ENCODE measurements at places on chromosomes 2 and 18.

- no peak overlapping the region for H3K27ac ChIP-seq
- no peaks in the 10 kb centered on the region for H3K36me3 ChIP-seq
- no peak for DNase-seq
- H3K4me3 ChIP-seq = no peak overlapping the region
These were observed 139.2 kb upstream of the ARHGAP28 start for GRCh38 chr18:6590326-6590725.

GRCh38 chr18:2894131-2894840 lies 47.5 kb downstream of the EMILIN2 start:
- peaks cover 7% of the 10 kb centered on the region for H3K4me1 ChIP-seq
- no peaks in the 10 kb centered on the region for H3K27me3 ChIP-seq
- no peak overlapping the region for H3K4me3 ChIP-seq

DNA sequence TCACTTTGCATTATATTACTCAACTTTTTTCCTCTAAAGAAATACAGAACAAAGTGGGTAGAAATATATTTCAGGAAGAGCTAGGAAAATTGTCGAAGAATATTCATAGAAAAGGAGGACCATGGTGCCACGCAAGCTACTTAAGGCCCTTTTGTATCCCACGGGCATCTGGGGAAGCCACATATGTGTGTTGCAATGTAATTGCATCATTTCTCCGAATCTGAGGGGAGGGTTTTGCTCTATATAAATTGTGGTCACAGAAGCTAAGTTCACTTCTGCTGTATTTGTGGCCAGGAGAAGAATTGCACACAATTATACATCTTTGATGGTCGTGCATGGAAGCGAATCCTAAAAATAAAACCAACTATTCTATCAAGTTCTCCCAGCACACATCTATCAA lies 360.3 kb downstream of the IRS1 start:
- H3K4me3 ChIP-seq = no peak overlapping the region
- H3K27ac ChIP-seq = no peak overlapping the region
- peaks cover 35% of the 10 kb centered on the region for H3K27me3 ChIP-seq
- no peak for DNase-seq
- no peaks in the 10 kb centered on the region for H3K36me3 ChIP-seq

DNA sequence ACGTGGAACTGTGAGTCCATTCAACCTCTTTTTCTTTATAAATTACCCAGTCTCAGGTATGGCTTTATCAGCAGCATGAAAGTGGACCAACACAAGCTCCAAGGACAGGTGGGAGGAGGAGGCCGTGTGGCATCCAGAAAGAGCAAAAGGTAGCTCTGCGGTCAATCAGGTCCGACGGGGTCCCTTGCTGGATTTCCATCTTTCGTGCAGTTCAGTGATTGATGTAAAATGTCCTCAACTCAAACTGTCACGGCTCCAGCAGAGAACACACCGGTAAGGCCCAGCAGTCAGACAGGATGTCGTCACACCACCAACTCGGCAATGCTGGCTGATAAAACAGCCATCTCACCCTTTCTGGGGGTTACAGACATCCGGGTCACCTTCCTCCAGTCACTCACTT lies 123.3 kb downstream of the PXDN start:
- H3K4me3 ChIP-seq = no peak overlapping the region
- H3K4me1 ChIP-seq = peaks cover 15% of the 10 kb centered on the region
- H3K27ac ChIP-seq = no peak overlapping the region

- H3K4me3 ChIP-seq = no peak overlapping the region
- DNase-seq = no peak
- peaks cover 42% of the 10 kb centered on the region for H3K36me3 ChIP-seq
- H3K27me3 ChIP-seq = no peaks in the 10 kb centered on the region
- peaks cover 46% of the 10 kb centered on the region for H3K4me1 ChIP-seq
These were observed 4.9 kb downstream of the TMEM177 start for GRCh38 chr2:119683713-119684443.

GRCh38 chr2:144516981-144517865 lies 2.7 kb downstream of the ZEB2 start:
- no peak overlapping the region for H3K4me3 ChIP-seq
- peaks cover 33% of the 10 kb centered on the region for H3K4me1 ChIP-seq
- H3K27ac ChIP-seq = no peak overlapping the region
- H3K36me3 ChIP-seq = peaks cover 15% of the 10 kb centered on the region
- H3K27me3 ChIP-seq = peaks cover 1% of the 10 kb centered on the region
- peak; percentile 64 for DNase-seq

DNA sequence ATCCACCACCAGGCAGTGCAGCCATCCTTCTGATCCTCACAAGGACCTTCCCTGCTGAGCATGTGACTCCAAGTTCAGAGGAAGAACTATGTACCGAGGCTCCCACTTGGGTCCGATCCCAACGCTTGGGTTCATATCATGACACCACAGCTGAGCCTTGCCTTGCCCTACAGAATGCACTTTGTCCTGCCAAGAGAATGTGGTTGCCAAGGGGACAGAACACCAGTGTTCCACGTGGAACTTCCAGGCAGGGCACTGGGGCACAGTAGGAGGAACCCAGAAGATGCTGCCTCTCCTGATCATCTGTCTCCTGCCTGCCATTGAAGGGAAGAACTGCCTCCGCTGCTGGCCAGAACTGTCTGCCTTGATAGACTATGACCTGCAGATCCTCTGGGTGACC lies at the start of gene TEX51:
TEX51 (plus strand) TSS at position 255 of the 400 bp plus-strand sequence; CDS start at position 284, 29 bp downstream.
- H3K27me3 ChIP-seq = peaks cover 14% of the 10 kb centered on the region
- no peak within 1 kb of the TSS for H3K27ac ChIP-seq
- H3K36me3 ChIP-seq = no peaks in the 10 kb centered on the region
- DNase-seq = no peak
- no peak within 1 kb of the TSS for H3K4me3 ChIP-seq

DNA sequence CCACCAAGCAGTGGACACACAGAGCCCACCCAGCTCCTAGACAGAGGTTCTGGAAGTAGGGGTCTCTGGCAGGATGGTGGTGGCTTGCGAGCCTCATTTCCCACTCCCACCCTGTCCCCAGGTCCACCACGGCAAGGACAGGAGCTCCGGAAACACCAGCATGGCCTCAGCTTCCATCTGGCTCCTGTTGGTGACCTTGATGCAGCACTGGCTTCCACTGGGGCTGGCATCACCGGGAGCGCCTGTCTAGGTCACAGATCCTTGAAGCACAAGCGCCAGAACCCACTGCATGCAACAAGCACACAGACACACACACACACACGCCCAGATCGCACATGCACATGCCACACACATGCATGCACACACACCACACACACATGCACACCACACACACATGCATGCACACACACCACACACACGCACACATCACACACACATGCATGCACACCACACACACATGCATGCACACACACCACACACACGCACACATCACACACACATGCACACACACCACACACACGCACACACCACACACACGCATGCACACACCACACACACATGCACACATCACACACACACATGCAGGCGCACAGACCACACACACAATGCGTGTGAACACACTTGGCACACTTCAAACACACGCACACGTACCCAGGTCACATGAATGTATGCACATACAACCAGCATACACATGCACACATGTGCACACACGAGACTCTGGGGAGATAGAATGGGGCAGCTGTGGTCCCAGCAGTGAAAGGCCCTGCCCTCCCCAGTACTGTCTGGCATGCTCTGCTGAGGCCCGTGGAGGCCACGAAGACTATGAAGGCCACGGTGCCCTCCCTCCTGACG lies 63.7 kb downstream of the TWIST2 start:
- peaks cover 10% of the 10 kb centered on the region for H3K27me3 ChIP-seq
- DNase-seq = no peak
- H3K36me3 ChIP-seq = no peaks in the 10 kb centered on the region
- H3K4me3 ChIP-seq = no peak overlapping the region

DNA sequence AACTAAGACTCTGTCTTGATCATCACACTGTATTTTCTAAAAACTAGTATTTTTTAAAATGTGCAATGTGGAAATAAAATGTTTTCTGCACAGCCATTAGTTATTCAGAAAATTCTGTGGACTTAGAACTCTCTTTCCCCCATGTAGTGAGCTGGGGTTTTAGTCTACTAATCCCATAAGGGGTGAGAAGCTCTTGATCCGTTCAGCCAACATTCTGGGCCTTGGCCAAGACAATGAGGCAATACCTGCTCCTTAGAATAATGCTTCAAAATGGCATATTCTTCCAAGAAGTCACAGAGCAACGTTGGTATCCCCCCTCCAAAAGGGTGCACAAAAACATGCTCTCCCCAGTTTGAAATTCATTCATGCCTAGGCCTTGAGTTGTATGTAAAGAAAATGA lies 4.0 kb downstream of the REEP1 start:
- peaks cover 12% of the 10 kb centered on the region for H3K4me1 ChIP-seq
- H3K27me3 ChIP-seq = peaks cover 77% of the 10 kb centered on the region
- DNase-seq = no peak
- H3K27ac ChIP-seq = no peak overlapping the region

DNA sequence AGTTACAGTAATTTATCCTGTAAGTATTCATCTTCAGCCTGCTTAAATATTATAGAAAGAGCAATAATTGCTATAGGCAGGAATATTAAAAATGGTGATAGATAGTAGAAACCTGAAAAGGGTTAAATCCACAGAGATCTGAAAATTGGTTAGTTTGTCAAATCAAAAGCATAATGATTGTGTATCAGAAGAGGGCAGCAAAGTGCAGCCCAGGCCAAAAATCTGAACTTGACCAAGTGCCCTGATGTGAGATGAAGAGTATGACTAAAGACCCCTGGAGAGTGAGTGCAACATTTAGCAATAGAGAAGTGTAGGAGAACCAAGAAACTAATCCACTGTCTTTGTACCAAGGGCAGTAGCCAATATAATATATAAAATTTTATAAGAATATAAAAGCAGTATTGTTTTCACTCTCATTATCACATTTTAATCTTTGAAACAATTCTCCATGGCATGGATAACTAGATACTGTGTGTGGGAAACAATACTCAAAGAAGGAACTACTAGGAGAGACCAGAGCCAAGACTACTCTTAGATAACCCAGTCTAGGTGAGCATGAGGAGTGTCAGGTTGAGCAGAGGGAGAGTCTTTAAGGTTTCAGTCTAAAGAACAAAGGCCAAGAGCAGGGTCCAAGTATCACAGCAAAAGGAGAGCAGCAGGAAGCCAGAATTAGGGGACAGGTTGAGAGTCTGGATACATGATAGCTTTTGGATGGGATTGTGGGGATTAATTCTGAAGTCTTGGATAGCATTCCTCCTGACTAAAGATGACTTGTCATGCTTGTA lies 148.7 kb downstream of the CALCRL start:
- DNase-seq = no peak
- H3K36me3 ChIP-seq = no peaks in the 10 kb centered on the region
- H3K4me3 ChIP-seq = no peak overlapping the region
- H3K4me1 ChIP-seq = no peaks in the 10 kb centered on the region
- no peaks in the 10 kb centered on the region for H3K27me3 ChIP-seq

DNA sequence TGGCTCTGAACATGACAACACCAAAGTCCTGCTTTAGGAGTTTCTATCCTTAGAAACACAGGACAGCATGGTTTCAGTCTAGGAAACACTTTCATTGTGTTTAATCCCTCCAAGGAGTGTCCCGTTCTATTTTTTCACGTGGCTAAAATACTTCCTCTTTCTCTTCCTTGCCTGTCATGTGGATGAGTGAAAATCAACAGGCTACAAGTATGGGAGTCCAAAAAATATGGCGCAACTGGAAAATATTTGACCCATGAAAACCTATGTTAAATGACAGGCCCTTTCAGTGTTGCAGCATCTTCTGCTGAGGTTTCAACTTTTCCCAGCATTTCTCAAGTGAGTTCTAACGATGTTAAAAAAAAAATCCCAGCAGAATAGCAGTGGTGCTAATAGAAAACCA lies 146.3 kb downstream of the LAMA3 start:
- DNase-seq = no peak
- H3K4me3 ChIP-seq = no peak overlapping the region
- peaks cover 8% of the 10 kb centered on the region for H3K4me1 ChIP-seq
- H3K36me3 ChIP-seq = no peaks in the 10 kb centered on the region
- H3K27ac ChIP-seq = no peak overlapping the region
- no peaks in the 10 kb centered on the region for H3K27me3 ChIP-seq

DNA sequence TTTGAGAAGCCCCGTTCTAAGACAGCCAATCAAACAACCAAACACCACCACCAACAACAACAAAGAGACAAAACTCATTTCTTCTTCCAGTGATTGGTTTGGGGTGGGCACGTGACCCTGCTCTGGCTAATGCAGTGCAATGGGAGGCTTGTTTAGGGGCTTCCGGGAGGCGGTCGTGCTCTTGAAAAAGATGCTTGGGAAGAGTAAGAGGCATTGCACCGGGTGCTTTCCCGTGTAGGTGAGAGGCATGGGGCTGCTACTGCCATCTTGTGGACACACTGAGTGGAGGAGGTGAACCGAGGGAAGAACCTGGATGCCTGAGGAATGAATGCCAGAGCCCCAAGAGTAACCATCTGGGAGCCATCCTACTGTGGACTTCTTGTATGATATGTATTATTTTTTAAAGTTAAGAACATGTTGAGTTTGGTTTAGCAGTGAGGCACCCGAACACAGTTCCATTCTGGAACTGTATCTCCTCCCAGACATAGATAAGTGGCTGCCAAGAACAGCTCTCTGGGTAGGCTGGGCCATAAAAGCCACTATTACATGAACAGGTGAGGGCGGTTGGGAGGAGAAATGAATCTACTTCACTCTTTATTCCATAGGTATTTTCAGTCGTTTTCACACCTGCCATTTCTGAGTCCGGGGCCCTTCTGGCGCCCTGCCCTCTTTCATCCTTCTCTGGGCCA lies 19.1 kb upstream of the ARHGAP25 start:
- DNase-seq = peak; percentile 36
- peak overlapping the region; percentile 34 for H3K4me3 ChIP-seq
- peak overlapping the region; percentile 95 for H3K27ac ChIP-seq
- H3K27me3 ChIP-seq = no peaks in the 10 kb centered on the region

DNA sequence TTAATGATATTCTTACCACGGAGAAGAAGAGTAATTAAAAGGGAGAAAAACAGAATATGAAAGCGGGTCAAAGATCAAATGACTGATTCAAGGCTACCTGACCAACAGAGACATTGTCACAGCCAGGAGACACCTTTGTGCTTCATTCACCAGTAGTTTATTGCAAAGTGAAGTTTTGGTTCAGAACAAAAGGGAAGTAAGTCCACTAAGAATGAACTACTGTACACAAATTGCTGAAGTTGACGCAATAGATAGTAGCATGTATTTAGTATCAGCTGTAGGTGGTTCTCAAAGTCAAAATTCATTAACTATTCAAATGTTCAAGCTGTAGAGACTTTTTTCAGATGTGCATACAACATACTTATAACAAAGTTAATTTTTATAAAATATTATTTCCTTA lies 64.7 kb upstream of the COX7A2L start:
- H3K4me1 ChIP-seq = no peaks in the 10 kb centered on the region
- no peak overlapping the region for H3K4me3 ChIP-seq
- no peaks in the 10 kb centered on the region for H3K36me3 ChIP-seq
- DNase-seq = no peak
- H3K27me3 ChIP-seq = peaks cover 25% of the 10 kb centered on the region
